ENCODE measurements at places on chromosomes 12 and 14. TPM values are rescaled to one million over a fixed set of nuclear protein-coding genes. Genes with fewer than 3 reads are reported as not detected.

DNA sequence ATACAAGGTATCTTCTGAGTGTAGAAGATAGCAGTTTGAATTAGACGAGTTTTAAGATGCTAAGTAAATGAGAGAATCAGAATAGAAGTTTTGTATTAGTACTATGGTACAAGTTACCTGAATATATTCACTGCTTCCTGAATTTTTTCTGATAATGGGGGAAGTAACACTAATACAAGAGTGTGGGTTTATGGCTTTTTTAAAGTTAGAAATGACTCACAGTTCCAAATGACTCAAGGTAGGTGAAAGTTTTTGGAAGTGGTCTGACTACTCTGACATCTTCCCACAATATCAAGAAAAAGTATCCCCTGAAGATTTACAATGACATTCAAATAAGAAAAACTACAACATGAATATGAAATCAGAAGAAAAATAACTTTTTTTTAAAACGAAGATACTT is 123.7 kb upstream of the GARIN6 start:
- DNase-seq: no peak

The KRT71 gene
- not detected for total RNA-seq

DNA sequence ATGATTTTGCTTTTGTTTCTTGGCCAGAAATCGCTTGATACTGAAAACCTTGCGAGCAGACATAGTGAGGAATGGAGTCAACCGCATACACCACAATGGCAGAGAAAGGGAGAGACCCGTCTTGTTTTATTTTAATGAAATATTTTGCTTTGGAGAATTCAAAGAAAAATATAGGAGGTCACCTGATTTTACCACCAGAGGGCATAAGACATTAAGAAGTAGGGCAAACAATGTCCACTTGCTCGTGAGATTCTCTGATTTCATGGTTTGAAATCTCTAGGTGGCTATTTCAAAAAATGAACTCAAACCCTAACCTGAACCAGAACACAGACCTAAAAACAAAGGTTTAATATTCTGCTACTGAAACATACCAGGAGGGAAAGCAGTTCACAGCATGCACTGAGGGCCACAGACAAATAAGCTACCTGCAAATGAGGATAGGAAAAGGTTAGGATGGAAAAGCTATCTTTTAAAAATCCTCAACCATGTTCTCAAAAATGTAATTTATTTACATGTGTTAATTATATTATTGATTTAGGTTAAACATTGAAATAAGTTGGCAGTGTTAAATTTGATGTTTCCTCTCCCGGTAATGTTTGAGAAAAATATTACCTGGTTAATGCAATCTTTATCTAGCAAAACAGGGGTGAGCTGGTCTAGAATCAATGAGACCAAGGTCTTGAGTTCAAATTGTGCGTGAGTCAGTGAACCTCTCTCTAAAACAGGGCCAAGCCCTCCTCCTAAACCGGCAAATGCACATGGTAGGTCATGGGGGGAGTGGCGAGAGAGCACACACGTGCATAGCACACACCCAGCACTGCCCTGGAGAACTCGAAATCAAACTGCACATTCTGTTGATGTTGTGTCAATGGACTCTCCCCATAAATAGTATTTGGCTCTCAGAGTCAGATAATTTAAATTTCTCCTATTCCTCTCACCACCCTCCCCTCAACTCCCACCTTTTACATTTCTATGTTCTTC is 12.5 kb downstream of the IFNG-AS1 start:
- DNase-seq: peak; percentile 6

DNA sequence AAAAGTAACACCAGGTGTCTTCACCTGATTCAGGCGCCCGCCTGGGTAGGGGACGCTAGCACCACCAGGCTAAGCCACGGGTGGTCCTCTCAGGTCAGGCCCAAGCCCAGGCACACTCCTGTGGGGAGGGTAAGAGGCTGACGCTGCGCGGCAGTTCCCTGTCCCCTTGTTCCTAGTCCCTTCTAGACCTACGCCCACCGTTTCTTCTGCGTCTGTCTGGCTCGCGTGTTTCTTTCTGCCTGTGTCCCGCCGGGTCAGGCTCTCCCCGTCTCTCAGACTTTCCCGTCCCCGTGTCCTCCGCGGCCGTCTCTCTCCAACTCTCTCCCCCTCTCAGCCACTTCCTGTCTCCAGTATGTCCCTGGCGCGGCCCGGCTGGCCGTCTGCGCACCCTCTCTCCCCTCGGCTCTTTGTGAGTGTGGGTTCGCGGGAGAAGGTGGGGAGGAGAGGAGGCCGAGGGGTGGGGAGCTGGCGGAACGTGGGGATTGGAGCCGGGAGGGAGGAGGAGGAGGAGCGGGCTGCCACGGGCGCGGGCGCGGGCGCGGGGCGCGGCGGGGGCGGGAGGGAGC is 3.1 kb upstream of the TNS2 start:
- DNase-seq: peak; percentile 86

DNA sequence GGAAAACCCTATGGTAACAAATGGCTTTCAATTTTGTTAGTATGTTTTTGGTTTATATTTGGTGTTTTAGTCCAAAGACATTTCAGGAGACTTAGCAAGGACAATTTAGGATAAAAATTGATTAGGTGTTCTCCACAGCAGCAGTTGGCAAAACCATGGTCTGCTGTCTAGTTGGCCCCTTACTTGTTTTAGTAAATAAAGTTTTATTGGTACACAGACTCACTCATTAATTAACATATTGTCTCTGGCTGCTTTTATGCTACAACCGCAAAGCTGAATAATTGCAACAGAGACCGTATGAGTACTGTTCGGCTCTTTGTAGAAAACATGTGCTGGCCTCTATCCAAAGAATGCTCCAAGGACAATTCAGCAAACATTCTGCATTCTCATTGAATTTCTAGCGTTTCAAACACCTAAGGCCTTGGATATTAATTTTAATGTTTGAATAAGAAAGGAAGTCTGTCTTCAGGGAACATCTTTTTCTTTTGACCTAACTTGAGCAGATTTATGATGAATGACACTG is 77.7 kb downstream of the CCDC92 start:
- no peak for DNase-seq

The ARHGDIB gene
- total RNA-seq: 24.9 TPM

- no peak for DNase-seq
Observed at GRCh38 chr12:16449459-16449858, 102.0 kb downstream of the MGST1 start.

- DNase-seq: no peak
Observed at GRCh38 chr12:22692964-22693555, 68.1 kb downstream of the ETNK1 start.

GRCh38 chr12:47184229-47184628 is 104.5 kb upstream of the AMIGO2 start:
- DNase-seq: no peak
